Ovary (tissue), 10 donors: ENCODE measurements at places on chromosomes 16 and 17. TPM values are rescaled to one million over a fixed set of nuclear protein-coding genes. Genes with fewer than 3 reads are reported as not detected.
A peak's percentile ranks its signal among the peaks of the same experiment; 100 is the strongest.

DNA sequence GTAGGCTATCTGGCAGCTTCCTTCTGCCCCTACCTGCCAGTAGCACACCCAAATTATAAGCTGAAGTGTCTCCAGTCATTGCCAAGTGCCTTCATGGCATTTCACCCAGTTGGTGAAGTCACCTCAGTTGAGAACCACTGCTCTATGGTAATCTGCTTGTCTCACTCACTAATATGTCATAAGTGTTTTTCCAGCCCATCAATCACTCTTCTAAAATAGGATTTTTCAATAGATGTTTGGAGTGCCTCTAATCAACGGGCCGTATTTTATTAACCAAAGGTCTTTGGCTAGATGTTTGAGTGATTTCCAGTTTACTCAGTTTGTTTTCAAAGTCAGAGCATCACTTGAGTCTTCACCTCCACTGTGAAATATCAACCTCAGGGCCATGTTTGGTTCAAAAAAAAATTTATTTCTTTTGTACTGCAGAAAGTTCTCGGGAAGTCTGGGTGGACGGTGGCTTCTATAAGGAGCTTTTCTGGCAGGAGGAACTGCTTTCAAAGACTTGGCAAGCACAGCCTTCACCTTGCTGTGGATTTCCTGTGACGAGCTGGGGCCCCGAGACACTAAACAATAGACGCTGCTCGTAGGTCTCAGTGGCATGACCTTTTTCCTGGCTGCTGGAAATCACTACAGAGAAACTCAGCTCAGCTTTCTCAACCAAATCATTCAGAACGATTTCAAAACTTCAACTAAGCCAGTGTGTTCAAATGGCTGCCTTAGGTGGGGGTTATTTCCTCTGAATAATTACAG, 95.2 kb upstream of the FOXF1 start:
- no peak for DNase-seq
- no peaks in the 10 kb centered on the region for H3K27me3 ChIP-seq
- no peak overlapping the region for H3K4me3 ChIP-seq
- no peaks in the 10 kb centered on the region for H3K4me1 ChIP-seq
- H3K36me3 ChIP-seq, result no peaks in the 10 kb centered on the region

NUTF2 gene
- 67.8 TPM for total RNA-seq

DNA sequence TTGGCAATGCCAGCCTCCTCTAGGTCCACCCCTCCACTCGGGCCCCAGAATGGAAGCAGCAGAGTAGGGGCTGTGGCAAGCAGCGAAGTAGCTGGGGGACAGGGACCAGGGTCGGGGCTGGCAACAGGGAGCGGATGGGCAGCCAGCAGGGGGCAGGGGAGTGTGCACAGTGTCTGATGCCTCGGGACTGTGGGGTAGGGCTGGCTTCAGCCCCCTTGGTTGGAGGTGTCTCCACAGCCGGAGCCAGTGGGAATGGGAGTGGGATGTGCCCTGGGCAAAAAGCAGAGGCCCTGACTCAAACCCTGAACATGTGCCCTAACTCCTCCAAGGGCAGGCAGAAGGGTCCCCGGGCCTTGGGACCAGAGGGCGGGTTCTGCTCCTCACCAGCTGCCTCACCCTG, 18.5 kb upstream of the ARHGAP27 start:
- no peak overlapping the region for H3K27ac ChIP-seq
- H3K4me1 ChIP-seq, result no peaks in the 10 kb centered on the region
- H3K27me3 ChIP-seq, result no peaks in the 10 kb centered on the region
- H3K36me3 ChIP-seq, result no peaks in the 10 kb centered on the region
- no peak overlapping the region for H3K4me3 ChIP-seq

DNA sequence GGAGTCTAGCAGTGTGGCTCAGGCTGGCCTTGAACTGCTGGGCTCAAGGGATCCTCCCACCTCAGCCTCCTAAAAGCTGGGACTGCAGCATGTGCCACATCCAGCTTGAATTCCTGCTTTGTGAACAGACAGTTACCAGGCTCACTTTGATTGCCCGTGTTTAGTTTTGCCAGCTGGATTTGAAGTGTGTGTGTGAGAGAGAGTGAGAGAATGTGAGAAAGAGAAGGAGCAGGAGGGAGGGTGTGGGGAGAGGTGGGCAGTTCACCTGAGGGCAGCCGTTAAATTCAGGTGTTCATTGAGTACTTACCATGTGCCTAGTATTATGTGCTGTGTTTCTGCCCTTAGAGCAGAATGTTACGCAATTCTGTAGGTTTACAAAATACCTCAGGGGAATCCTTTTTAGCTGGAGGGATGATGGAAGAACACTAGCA, 4.7 kb downstream of the DUSP14 start:
- H3K27ac ChIP-seq, result no peak overlapping the region
- no peaks in the 10 kb centered on the region for H3K27me3 ChIP-seq
- no peak overlapping the region for H3K4me3 ChIP-seq
- H3K4me1 ChIP-seq, result no peaks in the 10 kb centered on the region
- no peak for DNase-seq

DNA sequence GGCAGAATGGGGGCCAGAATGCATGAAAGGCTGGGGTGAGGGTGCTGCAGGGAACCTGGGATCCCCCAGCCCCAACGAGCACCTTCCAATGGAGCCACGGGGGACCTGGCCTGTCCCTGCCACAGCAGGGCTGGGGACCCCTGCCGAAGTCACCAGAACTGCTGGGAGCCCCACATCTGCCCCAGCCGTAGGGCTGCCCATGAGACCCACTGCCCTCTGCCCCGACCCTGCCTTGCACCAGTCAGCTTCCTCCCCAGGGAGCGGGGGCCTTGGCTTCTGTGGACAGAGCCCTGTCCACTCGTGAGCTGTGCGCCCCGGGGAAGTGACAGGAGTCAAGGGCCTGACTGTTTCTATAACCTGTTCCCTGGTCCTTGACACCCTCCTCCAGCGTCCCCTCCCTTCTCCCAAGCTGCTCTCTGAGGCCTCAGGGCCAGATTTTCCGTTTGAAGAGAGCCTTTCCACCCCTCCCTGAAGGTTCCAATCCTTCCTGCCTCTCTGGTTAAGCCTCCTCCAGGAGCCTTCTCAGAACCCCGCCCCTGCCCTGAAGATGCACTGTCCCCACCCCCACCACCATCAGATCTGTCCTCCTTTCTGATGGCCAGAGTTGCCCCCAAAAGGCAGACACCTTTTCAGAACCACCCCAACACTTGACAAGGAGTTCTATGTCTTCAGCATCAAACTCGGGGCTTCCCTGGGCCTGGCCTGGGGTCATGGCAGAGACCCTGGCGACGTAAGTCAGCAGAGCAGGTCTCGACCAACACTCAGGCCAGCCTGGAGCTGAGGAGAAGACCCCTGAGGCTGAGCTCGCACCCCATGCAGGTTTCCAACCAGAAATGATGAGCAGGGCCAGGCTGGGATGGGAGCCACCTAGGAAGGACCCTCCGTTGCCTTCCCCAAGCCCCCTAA, 10.7 kb upstream of the PRR29 start:
- H3K27ac ChIP-seq, result no peak overlapping the region
- no peak for DNase-seq
- H3K27me3 ChIP-seq, result no peaks in the 10 kb centered on the region
- no peaks in the 10 kb centered on the region for H3K36me3 ChIP-seq
- peaks cover 9% of the 10 kb centered on the region for H3K4me1 ChIP-seq

DNA sequence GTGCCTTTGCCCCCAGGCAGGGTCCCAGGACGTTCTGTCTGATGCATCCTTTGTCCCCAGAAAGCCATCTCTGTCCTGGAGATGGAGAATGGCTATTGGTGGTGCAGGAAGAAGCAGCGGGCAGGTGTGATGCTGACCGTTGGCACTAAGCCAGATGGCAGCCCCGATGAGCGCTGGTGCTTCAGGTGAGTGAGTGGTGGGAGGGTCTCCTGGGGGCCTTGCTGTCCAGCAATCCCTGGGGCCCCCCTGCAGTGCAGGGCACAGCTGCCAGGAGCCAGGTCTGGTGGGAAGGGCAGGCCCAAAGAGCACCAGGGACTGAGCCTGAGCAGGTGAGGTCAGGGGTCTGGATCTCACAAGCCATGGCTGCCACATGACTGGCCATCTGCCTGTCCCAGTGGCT, 18.1 kb downstream of the TRPV2 start:
- peaks cover 3% of the 10 kb centered on the region for H3K4me1 ChIP-seq
- no peak overlapping the region for H3K27ac ChIP-seq
- H3K36me3 ChIP-seq, result no peaks in the 10 kb centered on the region
- no peaks in the 10 kb centered on the region for H3K27me3 ChIP-seq

- H3K27ac ChIP-seq, result peak overlapping the region; percentile 92
- H3K36me3 ChIP-seq, result no peaks in the 10 kb centered on the region
- H3K4me3 ChIP-seq, result peak overlapping the region; percentile 79
- peaks cover 8% of the 10 kb centered on the region for H3K4me1 ChIP-seq
- no peak for DNase-seq
Observed at GRCh38 chr17:67993998-67994361, 2.3 kb downstream of the C17orf58 start.

- H3K27me3 ChIP-seq, result no peaks in the 10 kb centered on the region
- no peaks in the 10 kb centered on the region for H3K4me1 ChIP-seq
- no peak overlapping the region for H3K4me3 ChIP-seq
Observed at GRCh38 chr17:4822835-4823234, 10.3 kb upstream of the MINK1 start.

PRDM7 gene
- total RNA-seq, result not detected

DNA sequence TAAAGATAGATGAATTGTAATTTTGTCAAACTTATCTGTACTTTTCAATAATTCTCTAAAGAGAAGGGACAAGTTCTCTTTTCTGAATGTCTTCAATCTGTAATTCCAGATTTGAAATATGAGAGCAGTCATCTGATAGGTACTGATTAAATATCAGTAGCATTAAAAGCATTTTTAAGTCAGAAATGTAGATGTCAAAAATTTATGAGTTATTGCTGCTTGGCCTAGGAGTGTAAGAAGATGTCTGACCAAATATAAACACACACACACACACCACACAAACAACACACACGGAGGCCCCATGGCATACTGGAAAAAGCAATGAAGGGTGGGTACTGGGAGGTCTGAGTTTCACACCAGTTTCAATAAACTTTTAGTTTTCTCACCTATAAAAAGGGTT, 2.4 kb upstream of the TOB1 start:
- H3K27ac ChIP-seq, result peak overlapping the region; percentile 98
- no peaks in the 10 kb centered on the region for H3K36me3 ChIP-seq
- DNase-seq, result no peak

MPV17L gene
- total RNA-seq, result 11.0 TPM

NTN3 gene
- 0.26 TPM for total RNA-seq

- H3K4me1 ChIP-seq, result peaks cover 7% of the 10 kb centered on the region
- no peaks in the 10 kb centered on the region for H3K27me3 ChIP-seq
- H3K27ac ChIP-seq, result no peak overlapping the region
- H3K4me3 ChIP-seq, result no peak overlapping the region
- no peaks in the 10 kb centered on the region for H3K36me3 ChIP-seq
Observed at GRCh38 chr16:54505549-54506213, 219.1 kb upstream of the IRX3 start.

DNA sequence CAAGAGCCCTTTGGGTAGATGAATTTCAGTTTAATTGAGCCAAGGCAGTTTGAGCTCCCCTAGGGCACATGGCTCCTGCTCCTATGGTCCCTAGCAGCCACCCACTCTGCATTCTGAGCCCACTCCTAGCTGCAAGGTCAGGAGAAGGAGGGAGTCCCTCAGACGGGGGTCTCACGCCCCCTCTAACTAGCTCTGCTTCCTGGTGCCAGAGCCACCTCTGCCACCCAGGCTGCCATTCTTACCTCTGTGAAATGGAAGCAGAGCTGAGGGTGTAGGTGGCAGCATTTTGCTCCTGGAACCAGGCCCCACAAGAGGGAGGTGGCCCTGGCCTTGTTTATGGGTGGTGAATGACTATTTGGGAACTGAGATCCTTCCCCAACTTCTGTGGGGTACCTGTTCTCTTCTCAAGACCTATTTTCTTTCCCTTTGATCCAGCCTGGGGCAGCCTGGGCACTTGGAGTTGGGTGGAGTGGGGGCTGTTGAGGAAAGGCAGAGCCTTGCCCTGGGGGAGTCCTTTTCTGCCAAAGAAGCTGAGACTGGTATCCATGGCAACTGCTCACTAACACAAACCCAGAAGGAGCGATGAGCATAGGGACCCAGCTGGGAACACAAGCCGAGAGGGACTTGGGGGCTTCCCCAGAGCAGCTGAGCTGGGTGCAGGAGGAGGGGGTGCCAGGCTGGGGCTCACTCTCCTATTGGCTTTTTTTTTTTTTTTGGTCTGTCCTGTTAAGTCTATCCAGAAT, 4.8 kb downstream of the SPNS2 start:
- H3K4me3 ChIP-seq, result no peak overlapping the region
- no peaks in the 10 kb centered on the region for H3K36me3 ChIP-seq
- H3K4me1 ChIP-seq, result peaks cover 10% of the 10 kb centered on the region

- no peak overlapping the region for H3K27ac ChIP-seq
- H3K4me1 ChIP-seq, result no peaks in the 10 kb centered on the region
- H3K27me3 ChIP-seq, result no peaks in the 10 kb centered on the region
Observed at GRCh38 chr16:410516-411178, 9.0 kb downstream of the DECR2 start.

DNA sequence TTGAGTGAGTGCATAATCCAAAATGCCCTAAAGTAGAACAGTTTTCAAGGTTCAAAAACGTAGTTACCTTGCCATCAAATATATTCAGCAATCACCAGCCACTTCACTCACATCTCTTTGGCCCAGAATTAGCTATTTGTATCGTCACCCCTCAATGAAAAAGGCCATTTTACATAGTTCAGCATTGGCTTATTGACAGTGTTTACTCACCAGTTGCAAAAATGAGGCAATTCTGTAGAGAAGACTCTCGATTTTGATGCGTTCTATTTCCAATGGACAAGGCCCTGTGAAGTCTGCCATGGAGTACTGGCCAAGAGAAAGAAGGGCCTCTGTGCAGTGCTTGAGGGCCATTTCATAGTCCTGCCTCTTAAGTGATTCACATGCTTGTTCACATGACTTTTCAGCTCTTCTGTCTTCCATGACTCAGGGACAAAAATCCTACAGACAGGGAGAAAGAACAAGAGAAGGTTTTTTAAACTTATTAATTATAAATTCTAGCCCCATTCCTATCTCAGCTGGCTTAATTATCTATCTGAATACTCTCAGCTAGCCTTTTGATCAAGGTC, 26.5 kb downstream of the HELZ start:
- no peak for DNase-seq
- H3K4me3 ChIP-seq, result no peak overlapping the region
- H3K4me1 ChIP-seq, result peaks cover 8% of the 10 kb centered on the region
- H3K27me3 ChIP-seq, result no peaks in the 10 kb centered on the region
- H3K36me3 ChIP-seq, result no peaks in the 10 kb centered on the region

DNA sequence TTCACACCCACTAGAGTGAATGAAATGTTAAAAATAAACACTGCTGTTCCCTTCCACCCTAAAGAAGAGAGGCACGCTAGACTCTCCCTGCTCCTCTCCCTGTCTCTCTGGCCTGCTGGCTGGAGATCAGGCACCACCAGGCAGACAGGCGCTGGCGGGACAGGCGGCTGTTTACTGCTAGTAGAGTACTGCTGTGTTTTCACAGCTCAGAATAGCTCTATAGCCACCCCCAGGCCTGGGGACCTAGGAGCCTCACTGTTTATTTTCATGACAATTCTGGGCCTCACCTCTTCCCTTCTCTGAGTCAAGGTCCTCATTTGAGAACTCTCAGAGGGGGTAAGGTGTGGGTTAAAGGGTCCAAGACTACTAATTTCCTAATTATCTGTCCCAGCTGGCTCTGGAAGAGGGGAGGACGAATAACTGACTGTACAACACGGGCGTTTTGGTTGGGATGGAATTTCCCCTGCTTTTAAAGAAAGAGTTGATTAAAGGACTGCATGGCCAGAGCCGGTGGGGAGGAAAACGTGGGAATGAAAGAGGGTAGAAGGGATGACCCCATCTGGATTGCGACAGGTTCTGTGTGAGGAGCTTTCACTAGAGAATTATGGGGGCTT, 9.0 kb upstream of the G6PC1 start:
- H3K27me3 ChIP-seq, result no peaks in the 10 kb centered on the region
- H3K36me3 ChIP-seq, result no peaks in the 10 kb centered on the region
- peaks cover 3% of the 10 kb centered on the region for H3K4me1 ChIP-seq
- DNase-seq, result peak; percentile 62
